Stimulated activated naive CD4-positive, alpha-beta T cell treated with Interleukin-2 at 50 U/mL for 16 hours (primary cell): ENCODE measurements at places on chromosomes 13 and 19.

GRCh38 chr13:79530270-79530669 lies 49.3 kb downstream of the NDFIP2 start:
- no peak for DNase-seq

DNA sequence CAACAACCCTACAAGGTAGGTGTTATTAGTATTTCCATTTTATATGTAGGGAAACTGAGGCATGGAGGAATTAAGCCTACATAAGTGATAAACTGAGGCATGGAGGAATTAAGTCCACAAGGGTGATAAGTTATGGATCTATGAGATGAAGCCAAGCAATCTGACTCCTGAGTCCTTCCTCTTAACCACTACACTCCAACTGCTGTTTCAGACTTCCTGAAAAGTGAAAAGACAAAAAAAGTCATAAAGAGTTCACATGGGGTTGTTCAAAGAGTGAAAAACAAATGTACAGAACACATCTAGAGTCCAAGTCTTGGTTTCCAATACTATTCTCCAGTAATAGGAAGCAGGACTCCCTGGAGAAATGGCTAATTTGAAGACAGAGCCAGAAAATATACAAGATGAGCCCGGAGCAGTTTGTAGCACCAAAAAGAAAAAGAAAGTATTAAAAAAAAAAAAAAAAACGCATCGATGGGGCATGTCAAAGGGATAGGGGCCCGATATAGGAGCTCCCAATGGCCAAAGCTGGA lies 12.1 kb downstream of the CRYL1 start:
- DNase-seq, result no peak

DNA sequence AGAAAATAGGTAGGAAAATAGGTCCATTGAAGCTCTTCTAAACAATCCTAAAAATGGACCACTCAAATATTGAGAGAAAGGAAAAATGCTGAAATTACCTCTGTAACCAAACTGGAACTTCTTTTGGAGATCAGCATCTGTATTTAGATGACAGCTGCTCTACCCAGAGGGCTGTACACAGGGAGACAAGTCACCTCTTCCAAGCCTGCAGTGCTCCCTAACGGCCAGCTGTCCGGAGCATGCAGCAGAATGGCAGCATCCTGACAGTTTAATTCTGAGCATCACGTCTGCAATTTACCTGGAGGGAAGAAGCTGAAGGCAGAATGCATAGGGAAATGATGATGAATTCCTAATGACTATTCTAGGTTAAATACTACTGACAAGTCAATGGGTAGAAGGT lies 62.8 kb upstream of the DIAPH3 start:
- DNase-seq, result no peak

- no peak for DNase-seq
These were observed 14.7 kb downstream of the CILP2 start for GRCh38 chr19:19552798-19553197.

- DNase-seq, result peak; percentile 25
These were observed at the start of gene ARHGEF18 for GRCh38 chr19:7348587-7349230. ARHGEF18 (plus strand) TSS chr19:7348937; CDS start chr19:7362891, 13,954 bp downstream.

DNA sequence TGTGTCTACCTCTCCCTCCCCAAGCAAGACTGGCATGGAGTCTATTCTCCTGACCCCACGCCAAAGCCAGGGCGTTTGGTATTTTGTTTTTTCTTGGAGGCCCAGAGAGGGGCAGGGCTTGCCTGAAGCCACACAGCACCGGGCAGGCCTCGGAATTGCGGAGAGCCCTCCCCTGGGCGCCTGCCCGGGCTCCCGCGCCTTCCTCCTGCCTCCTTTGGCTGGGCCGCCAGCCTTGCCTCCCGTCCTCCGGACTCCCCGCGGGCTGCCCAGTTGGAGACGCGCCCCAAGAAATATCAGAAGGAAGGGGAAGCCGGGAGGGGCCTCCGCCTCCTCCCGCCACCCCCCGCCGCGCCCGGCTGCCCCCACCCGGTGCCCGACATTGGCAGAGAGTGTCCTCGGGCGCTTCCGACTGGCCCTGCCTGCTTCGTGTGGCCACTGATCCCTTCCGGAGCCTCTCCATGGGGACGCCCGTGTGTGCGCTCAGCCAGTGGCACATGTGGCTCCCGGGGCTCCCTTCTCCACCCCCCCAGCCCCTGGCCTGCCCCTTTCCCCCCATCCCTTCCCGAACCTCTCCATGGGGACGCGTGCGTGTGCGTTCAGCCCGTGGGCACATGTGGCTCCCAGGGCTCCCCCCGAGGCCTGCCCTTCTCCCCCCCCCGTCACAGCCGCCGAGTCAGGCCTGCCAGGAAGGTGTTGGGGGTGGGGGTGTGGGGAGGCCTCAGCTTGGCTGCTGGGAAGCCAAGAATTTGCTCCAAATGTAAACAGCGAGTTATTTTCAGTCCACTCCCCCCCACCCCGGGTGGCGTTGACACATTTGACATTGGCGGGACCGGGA lies 37.3 kb downstream of the NFIC start:
- DNase-seq, result no peak

GRCh38 chr13:97540696-97541095 lies 106.7 kb downstream of the RAP2A start:
- no peak for DNase-seq

DNA sequence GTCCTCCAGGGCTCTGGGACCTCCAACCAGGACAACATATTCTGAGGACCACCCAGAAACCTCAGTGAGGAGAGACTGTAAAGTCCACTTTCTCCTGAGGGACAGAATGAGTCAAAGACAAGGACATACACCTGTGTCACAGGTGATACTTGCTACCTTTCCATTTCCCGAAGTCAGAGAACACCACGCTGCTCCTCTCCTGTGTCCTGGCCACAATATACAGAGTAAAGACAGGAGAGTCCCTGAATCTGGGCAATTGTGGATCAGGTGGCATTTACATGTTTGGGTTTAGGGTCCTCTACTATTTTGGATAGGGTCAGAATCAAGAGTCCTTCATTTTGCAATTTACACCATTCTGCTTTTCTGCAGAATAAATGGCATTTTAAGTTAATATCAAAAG lies 4.9 kb downstream of the MED26 start:
- no peak for DNase-seq

DNA sequence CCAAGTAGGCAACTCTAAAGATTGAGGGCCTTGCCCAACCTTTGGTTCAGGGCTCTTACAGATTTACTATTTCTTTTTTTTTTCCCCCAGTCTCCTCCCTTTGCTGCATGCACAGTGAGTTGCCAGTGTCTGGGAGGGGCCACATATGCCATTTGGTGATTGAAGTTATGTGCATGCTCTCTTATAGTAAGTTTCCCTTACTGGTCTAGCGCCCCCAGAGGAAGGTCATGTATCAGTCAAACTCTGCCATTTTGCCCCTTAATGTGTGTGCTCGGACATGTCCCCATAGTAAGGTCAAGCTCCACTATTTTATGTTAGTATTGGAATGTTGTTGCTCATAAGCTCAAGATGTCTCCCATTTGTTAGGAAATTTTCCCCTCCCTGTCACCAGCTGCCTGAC lies 1138.0 kb upstream of the SLC10A2 start:
- DNase-seq, result no peak

DNA sequence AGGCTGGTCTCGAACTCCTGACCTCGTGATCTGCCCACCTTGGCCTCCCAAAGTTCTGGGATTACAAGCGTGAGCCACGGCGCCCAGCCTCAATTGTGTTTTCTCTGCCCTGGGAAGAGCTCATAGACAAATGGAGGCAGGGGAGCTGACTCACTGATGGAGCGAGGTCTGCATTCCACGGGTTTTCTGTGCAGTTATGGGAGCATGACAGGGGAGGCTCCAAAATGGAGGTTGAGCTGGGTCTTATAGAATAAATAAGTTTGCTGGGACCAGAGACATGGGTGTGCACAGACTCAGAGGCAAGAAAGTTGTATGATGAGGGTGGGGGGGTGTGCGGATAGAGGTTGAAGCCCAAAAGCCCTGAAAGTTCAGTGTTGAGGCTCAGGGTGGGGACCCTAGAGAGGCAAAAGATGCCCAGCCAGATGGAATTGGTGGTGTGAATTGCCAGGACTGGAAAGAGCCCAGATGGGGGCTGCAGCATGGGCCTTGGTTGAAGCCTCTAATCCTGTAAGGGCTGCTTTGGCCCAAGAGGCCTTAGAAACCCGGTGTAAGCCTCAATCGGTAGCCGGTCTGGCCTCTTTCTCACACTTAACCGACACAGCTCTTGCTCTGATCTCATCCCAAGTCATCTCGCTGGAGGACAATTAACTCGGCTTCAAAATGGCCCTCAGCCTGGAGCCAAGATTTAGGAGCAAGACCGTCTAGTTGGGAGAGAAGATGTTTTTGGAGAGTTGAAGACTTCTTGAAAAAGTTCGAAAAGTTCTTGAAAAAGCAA lies 1.9 kb downstream of the TPM4 start:
- DNase-seq, result no peak

DNA sequence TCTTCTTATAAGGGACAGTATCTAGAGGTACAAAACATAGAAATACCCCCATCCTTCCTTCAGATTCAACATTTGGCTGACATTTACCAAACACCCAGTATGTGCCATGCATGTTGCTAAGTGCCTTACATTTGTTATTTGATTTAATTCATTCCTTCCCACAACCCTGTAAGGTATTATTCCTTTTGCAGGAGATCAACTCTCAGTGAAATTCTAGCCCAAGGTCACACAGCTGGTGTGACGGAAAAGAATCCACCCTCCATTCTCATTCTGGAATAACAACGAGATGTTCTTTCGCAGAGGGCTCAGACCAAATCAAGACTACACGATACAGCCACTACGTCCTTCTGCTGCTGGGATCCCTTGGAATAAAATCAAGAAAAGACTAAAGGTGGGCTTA lies 67.8 kb downstream of the C13orf42 start:
- no peak for DNase-seq

DNA sequence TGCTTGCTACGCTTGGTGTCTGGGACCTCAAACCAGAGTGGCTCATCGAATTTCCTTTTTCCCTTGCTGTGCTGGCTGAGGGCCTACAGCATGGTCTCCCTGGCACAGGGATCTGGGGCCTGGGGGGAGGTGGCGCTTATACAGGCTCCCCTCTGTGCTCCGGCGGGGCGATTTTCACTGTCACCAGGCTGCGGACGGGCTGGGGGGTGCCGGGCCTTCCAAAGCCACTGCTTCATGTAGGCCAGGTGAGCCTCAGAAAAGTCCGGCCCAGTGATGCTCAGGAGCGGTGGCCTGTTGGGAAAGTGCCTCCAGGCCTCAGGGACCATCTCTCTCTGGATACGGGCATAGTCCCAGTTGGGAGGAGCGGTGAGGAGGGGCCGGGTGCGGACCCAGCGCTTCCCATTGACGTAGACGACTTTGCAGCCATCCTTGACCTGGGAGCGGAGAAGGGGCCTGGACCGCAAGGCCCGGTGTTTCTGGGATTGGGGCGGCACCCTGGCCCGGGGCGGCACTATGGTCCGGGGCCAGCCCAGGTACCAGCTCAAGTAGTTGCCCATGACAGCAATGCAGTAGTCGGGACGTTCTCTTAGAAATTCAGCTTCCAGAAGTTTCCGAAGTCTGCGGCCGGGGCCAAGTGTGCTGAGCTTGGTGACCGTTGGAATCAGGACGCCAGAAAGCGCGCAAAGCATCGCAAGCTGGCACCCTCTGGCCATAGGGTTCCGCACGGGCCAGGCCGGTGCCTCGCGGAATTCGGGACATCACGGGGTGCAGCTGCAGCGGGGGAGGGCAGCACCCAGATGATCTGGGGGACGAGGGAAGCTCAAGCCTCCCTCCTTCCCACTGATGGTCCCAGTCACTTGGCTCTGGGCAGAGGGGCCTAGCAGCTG lies 255.9 kb downstream of the SLC7A1 start:
- no peak for DNase-seq

GRCh38 chr19:14474827-14475226 lies 327 bp downstream of the PTGER1 start:
- no peak for DNase-seq

GRCh38 chr19:6833166-6833790 lies 54.1 kb upstream of the ADGRE1 start:
- DNase-seq, result no peak

GRCh38 chr13:27250833-27251165 lies 559 bp upstream of the RPL21 start:
- DNase-seq, result no peak

DNA sequence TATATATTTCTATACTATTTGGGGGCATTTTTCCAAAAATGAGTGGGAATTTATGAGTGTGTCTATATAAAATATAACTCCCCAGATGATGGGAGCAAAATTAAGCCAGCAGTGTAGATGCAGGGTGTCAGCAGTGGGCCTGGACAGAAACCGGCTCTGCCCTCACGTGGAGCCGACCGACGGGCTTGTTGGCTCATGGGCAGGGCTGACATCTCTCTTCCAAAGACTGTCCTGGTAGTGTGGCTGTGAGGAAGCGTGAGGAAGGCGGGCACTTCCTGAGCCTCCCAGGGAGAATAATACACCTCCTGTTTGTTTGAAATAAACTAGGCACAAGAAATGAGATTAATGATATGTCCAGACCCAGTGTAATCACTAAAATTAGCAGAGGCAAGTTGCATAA lies 206.5 kb downstream of the TEX29 start:
- no peak for DNase-seq

- DNase-seq, result no peak
These were observed 49.8 kb downstream of the ATP8A2 start for GRCh38 chr13:25421612-25422011.

GRCh38 chr19:741506-742131 lies 9.3 kb upstream of the MISP start:
- no peak for DNase-seq

- DNase-seq, result no peak
These were observed 76.6 kb downstream of the SERP2 start for GRCh38 chr13:44449999-44450821.

- no peak for DNase-seq
These were observed 9.0 kb downstream of the BLOC1S3 start for GRCh38 chr19:45187421-45188100.

DNA sequence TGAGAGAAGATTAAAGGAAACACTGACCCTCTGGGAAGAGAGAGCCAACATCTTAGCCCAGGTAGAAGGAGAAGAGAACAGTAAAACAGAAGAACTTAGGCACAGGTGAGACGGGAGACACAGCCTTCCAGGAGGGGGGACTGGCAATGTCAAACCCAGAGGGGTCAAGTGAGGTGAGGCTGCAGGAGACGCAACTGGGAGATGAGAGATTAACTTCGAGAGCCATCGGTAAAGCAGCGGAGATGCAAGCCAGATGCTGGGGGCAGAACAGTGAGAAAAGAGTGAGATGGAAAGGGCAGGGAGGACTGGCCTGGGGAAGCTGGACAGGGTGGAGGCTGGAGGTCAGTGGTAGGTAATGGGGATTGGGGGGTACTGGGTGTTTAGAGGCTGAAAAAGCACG lies 5.2 kb downstream of the INSR start:
- DNase-seq, result no peak

DNA sequence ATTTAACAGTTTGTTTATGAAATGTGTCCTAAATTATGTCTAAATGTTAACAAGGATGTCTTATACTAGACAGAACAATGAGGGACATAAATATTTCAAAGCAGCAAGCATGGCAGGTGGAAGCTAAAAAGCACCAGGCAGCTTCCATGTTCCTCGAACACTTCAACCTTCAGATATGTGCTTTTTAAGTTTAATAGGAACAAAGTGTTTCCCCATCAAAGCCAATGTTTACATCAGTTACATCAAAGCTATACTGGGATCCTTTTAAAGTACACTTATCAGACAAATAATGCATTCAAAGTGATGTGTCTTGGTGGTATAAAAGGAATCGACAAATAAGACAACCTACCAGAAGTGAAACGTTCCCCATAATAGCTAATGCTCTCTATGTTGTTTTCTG lies 2841.1 kb upstream of the PCDH20 start:
- no peak for DNase-seq

GRCh38 chr19:30563691-30564090 lies 191.5 kb downstream of the ZNF536 start:
- DNase-seq, result no peak
